Activated naive CD4-positive, alpha-beta T cell treated with anti-CD3 and anti-CD28 coated beads, Interleukin-2, amount 50 U/mL, for 72 hours (primary cell): ENCODE measurements at places on chromosomes 13 and 19.
A peak's percentile ranks its signal among the peaks of the same experiment; 100 is the strongest.

DNA sequence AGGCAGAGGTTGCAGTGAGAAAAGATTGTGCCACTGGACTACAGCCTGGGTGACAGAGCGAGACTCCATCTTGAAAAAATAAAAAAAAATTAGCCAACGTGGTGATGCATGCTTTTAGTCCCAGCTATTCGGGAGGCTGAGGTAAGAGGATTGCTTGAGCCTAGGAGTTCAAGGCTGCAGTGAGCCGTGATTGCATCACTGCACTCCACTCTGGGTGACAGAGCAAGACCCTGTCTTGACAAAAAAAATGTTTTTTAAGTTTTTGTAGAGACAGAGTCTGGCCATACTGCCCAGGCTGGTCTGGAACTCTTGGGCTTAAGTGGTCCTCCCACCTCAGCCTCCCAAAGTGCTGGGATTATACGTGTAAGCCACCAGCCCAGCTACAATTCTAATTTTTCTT, 22.4 kb upstream of the LSM14A start:
- no peak for DNase-seq

DNA sequence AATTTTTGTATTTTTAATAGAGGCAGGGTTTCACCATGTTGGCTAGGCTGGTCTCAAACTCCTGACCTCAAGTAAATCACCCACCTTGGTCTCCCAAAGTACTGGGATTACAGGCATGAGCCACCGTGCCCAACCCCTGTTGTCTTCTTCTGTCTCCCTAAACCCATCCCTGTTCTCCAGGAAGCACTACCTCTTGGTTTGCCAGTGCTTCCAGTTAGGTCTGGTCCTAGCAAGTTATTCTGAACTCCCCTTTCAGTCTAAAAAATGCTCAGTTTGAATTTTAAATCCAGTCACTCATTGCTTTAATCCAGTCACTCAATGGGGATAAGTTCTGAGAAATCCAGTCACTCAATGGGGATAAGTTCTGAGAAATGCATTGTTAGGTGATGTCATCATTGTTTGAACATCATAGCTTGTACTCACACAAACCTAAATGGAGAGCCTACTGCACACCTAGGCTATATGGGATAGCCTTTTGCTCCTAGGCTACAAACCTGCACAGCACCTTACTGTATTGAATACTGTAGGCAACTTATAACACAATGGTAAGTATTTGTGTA, 8.0 kb upstream of the ATP4A start:
- no peak for DNase-seq

DNA sequence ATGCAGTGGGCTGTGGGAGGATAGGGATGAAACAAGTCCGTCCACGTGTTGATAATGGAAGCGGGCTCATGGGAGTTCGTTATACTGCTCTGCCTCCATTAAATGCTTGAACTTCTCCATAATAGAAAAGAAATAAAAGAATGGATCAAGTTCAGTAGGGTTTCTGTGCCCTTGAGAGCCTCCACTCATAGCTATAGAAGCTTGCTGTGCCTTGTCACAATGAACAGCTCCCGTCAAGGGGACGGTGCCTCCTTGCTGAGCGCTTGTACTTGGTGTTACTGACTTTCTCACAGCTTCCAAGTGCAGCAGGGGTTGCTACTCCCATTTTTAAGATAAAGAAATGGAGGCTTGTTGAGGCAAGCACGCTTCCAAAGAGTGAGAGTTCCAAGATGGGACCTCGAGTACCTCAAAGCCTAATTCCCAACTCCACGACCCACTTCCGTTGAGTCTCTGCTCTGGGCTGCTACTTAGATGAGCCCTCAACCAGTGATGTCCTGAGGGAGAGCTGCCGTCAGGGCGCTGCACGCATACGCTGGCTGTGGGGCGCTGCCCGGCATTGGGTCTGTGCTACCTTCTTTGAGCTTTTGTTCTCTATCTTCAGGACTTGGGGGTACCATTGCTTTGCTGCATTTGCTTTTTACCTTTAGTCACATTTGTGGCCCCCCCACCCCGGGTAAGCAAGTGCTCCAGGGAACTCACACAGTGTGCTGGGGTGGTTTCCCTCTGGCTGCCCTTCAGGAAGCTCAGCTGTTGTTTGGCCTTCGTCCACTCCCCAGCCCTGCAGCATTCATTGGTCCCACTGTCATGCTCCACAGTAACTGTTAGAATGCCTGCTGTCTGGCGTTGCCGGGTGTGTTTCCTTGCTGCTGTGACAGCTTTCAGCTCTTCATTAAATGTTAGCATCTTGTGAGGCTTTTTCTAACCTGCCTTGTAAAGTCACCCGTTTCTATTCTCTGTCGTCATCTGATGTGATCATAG, 9.5 kb downstream of the SNRNP70 start:
- DNase-seq = no peak

DNA sequence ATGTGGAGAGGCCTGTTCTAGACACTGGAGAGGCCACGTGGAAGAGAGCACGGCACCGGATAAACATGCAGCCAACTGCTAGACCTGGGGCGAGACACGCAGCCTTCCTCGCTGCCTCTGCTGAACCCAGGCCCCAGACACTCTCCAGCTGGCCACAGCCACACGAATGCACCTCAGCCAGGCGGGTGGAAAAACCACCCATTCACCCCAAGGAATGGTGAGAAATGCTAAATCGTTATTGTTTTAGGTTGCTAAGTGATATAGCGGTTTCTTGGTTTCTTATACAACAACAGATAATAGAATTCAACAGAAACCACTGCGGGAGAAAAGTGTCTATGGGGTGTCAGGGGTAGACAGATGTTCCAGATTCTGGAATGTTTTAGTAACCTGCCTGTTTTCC, 52.5 kb downstream of the STK24 start:
- no peak for DNase-seq

- DNase-seq = no peak
These were observed 5.0 kb upstream of the JUNB start for GRCh38 chr19:12786141-12786870.

DNA sequence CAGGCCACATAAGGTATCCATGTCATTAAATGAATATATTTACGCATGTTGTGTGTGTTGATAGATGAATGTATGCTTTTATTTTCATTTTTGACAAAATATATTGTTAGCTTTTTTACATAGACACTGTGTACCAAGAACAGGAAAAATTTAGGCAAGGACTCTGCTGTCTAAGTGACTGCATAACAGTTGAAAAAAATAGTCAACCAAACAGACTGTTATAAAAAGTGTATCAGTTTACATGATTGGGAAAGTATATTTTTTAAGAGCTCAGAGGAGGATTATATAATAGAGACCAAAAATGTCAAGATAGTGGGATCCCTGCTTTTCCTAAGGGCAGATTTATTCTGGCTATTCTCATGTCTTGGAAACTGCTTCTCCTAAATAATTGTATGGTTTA, 858.0 kb downstream of the SLITRK1 start:
- no peak for DNase-seq

DNA sequence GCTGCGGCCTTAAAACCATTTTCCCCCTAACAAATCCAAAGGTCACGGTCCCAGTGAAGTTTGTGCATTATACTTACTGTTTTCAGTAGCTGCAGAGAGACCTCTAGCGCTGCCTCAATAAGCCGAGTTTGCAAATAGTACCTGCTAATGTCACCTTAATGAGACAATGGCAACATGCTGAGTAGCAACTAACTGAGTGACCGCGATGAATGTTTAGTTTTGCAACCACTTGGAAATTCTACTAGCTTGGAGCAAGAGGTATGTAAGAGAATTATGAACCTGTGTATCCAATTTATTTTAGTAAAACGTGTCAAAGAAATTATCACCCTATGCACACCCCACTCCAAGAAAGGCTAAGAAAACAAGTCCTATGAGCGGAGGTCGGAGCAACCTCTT, 1.2 kb downstream of the KPNA3 start:
- DNase-seq = no peak

GRCh38 chr19:1366296-1366695, 17.4 kb upstream of the NDUFS7 start:
- DNase-seq = no peak

- no peak for DNase-seq
These were observed 49.7 kb downstream of the COLGALT1 start for GRCh38 chr19:17605117-17605516.

GRCh38 chr13:113813070-113813748, 50.7 kb downstream of the GAS6 start:
- no peak for DNase-seq

DNA sequence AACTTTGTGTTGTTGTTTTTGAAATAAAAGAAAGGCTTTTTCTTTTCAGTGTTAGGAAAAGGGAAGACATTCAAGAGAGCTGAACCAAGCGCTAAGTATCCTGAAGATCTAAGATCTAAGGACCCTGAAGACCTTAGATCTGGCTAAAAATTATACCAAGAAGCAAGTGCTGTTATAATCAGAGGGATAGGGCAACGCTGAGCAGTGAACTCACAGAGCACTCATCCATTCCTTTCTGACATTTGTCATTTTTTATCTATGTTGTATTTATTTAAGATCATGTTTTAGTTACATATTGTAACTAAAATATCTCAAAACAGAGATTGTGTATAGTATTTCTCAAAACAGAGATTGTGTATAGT, 60.5 kb upstream of the FAM216B start:
- DNase-seq = no peak

DNA sequence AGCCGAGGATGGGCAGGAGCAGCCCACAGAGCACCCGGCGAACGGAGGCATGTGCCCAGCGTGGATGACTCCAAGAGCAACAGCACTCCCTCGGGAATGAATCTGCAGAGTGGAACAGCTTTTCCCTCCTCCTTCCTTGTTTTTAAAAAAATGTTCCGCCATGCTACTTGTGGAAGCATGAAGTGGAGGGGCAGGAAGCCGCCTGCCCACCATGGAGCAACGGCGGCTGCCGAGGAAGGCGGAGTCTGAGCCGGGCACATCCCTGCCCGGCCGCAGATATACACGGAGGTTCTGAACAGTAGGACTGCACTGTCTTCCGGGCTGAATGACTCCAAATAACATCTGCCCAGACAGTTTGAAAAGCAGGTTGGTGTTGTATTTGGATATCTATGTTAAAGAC, 65.2 kb downstream of the SOX1 start:
- no peak for DNase-seq

DNA sequence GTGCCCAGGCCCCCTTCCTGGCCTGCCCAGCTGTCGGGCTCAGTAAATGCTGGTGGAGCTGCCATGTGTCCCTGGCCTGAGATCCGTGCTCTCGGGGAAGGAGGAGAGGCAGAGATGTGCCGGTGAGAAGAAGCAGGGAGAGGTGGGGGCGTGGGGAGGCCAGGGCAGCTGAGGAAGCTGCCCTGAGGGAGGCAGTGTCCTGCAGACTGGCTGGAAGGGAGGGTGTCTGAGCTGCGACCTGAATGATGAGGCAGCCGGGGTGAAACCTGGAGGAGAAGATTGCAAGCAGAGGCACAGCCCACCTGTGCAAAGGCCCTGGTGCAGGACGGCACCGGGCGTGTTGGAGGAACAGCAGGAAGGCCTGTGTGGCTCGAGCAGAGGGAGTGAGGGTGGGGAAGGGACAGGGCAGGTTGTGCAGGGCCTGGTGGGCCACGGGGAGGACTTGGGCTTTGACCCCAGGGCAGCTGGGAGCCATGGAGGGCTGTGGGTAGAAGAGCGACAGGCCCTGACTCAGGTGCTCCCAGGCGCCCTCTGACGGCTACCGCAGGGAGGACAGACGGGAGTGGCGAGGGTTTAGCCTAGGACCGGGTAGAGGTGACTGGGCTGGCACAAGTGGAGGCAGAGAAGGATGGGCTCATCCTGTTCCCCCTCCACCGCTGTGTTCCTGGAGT, 14.0 kb upstream of the CELF5 start:
- DNase-seq = peak; percentile 82

DNA sequence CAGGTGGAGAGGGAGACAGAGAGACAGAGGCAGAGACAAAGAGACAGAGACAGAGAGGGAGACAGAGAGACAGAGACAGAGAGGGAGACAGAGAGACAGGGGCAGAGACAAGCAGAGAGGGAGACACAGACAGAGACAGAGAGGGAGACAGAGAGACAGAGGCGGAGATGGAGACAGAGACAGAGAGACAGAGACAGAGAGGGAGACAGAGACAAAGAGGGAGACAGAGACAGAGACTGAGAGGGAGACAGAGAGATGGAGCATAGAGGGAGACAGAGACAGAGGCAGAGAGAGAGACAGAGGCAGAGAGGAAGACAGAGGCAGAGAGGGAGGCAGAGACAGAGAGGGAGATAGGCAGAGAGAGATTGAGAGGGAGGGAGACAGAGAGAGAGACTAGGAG, 29.3 kb downstream of the SBNO2 start:
- no peak for DNase-seq

GRCh38 chr19:30563691-30564090, 191.5 kb downstream of the ZNF536 start:
- no peak for DNase-seq

GRCh38 chr13:109165417-109165904, 536.0 kb downstream of the MYO16 start:
- DNase-seq = no peak

GRCh38 chr19:51127755-51128154, 3.0 kb downstream of the SIGLEC9 start:
- DNase-seq = peak; percentile 42

- DNase-seq = peak; percentile 100
These were observed at the start of gene LAMP1 for GRCh38 chr13:113296823-113297369. Gene LAMP1, plus strand, starts transcription at chr13:113297239. Its CDS starts 196 bp downstream, at chr13:113297435.

GRCh38 chr13:25335856-25336255, 34.4 kb downstream of the NUP58 start:
- no peak for DNase-seq

DNA sequence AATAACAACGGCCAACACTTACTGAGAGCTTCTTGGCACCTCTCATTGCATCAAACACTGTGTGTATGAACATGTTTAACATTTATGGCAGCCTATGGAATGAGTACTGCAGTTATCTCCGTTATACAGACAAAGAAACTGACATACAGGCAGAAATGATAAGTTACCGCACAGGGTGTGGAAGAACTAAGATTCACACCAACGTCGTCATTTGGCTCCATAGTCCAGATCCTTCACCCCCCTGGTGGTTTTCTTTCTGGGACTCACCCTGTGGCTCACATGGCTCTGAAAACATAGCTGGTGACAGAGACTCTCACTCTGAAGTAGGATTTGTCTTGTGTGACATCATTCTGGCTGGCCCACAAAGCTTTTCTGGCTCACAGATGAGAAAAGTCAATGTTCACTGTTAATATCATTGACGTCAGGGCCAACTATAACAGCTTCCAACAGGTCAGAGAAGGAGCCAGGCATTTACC, 230.1 kb downstream of the DLEU7 start:
- DNase-seq = no peak

DNA sequence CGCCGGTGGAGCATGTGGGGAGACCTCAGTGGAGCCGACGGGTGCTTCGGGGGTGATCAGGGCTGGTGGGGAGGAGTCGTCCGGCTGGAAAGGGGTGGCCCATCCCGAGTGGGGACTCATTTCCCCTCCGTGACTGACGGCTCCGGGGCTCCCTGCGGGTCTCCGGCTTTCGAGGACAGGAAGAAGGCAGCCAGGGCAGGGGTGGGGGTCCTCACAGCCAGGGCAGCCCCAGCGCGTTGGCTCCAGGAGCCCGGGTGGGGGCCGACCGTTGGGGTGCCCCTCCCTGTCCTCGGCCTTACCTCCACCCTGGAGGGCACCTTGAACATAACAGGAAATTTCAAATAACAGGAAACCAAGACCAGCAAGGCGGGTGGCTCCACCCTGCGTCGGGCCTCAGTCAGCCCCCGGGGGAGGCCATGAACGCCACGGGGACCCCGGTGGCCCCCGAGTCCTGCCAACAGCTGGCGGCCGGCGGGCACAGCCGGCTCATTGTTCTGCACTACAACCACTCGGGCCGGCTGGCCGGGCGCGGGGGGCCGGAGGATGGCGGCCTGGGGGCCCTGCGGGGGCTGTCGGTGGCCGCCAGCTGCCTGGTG, at the start of gene S1PR4:
TSS of gene S1PR4 (plus strand) at position 393 of the 596 bp plus-strand sequence. CDS start at position 417, 24 bp downstream.
- peak; percentile 64 for DNase-seq

GRCh38 chr13:103757361-103757760, 691.1 kb upstream of the SLC10A2 start:
- DNase-seq = no peak
